ENCODE measurements at places on chromosomes 6 and 20.

DNA sequence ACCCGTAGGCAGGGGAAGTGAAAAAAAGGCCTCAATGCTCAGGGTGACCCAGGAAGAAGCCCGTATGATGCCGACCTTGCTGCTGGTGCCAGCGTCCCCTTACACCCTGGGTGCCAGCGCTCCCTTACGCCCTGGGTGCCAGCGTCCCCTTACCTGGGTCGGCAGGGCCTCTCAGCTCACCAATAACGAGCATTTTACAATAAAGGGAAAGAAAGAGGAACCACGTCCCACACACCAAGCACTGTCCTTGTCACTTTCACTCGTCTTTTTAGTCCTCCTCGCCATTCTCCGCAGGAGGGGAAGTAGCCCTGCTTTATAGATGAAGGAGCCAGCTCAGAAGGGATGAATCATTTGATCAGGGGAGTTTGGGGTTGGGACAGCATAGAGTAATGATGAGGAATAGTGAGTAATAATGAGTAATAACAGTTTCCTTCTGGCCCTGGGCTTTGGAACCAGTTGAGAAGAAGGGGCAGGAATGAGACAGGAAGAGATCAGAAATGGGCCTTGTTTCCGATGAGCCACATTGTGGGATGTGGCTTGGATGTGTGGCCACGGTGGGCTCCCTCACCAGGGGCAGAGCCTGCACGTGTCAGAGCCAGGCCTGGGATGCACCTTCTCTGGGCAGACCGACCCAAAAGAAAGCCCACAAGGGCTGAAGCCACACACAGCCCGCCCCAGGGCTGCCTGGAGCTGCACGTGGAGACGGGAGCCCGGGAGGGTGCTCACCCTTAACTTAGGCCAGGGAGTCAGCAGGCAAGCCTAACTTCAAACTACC lies 75.7 kb downstream of the SYNJ2 start:
- no peak for DNase-seq

GRCh38 chr6:128259730-128260685 lies 260.4 kb downstream of the PTPRK start:
- DNase-seq: no peak

DNA sequence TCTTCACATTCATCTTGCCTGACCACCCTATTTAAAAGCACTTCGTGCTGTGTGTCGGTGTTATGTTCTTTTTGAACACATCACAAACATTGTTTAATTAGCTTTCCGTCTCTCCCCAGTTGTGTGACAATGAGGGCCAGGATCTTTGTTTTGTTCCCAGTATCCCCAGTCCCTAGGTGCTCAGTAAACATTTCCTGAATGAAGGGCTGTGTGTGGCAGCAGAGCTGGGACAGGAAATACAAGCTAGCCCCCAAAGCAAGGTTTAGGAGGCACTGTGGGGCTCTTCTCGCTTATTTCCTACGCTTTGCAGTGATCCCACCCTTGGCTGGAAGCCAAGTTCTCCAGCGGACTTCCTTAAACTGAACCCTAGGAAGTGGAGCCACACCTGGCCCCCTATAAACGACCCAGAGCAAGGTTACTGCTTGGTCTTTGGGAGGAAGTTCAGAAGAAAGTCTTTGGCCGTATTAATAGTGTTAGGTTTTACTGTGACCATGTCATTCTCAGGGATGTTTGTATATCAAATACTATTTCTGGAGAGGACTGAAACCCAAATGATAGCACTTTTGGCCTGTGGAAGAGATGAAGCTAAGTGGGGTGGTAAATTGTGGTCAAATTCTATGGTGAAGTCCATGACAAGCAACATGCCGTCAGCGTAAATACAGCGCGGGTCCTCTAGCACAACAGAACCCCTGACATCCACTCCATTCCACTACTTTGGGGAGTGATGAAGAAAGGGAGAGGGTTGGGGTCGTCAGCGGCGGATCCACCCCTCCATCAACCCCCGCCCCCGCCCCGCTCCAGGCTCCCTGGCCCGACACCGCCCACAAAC lies 570 bp upstream of the FANCE start:
- DNase-seq: no peak

GRCh38 chr6:165689699-165690098 lies 26.7 kb upstream of the PDE10A start:
- DNase-seq: no peak

GRCh38 chr6:43221046-43221972 lies 8.0 kb downstream of the DNPH1 start:
- DNase-seq: no peak

GRCh38 chr6:125294036-125294435 lies 7.7 kb downstream of the HDDC2 start:
- DNase-seq: no peak

DNA sequence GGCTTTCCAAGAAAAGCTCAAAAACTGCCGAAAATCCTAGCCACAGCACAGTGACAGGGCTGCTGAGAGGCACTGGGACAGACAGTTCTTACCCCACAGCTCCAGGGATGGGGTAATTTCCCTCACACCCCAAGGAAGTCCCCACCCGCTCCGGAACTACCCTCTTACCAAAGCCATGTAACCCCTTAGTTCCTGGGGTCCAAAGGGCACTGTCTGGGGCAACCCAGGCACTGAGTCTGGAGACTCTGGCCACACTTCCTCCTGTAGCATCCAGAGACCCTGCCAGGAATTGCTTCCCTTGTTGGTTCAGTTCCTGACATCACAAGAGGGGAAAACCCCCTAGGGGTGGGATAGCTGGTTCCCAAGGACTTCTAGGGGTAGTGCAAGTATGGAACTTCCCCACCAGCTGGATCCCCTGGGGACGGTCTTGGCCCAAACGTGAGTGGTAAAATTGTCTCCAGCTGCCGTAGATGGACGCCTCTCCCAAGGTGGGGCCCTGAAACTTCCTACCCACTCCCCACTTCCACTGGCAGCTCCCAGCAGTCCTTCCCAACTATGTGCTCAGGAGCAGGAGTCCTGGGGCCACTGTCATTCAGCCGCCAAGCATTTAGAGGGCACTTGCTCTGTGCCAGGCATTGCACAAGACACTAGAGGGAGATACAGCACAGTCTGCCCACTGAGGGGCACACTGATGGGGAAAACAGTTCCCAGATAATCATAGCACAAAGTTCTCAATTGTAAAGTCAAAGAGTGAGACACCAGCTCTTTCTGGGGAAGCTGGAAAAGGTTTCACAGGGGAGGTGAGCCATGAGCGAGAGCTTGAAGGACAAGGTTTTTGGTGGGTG lies 17.2 kb upstream of the HCK start:
- DNase-seq: no peak

DNA sequence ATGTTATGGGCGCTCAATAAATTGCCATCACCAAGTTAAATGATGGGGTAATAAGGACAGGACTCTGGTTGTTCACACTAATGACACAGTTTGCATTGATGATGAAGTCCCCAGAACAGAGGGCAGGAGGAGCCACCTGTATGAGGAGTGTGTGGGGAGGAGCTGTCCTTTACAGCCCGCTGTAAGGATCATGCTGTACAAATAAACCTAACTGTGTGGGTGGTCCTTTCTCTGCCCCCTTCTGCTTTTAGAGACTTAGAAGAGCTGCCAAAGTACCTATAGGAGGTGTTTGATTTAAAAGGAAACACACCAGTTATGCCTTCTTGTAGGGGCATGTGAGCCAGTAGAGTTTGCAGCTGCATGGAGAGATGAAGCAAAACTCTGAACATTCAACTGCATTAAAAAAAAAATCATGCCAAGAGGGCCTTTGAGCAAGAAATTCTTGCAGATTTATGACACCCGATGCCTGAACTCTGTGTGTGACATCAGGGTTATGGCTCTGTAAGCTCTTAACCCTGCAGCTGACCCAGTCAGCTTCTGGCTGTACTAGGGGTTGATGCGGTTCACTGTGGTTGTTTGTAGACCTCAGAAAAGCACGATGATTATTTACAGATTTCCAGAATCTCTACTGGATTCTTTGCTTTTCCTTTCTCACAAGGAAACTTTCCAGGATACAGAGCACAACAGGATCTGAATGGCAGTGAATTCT lies 67.4 kb downstream of the UST start:
- no peak for DNase-seq

DNA sequence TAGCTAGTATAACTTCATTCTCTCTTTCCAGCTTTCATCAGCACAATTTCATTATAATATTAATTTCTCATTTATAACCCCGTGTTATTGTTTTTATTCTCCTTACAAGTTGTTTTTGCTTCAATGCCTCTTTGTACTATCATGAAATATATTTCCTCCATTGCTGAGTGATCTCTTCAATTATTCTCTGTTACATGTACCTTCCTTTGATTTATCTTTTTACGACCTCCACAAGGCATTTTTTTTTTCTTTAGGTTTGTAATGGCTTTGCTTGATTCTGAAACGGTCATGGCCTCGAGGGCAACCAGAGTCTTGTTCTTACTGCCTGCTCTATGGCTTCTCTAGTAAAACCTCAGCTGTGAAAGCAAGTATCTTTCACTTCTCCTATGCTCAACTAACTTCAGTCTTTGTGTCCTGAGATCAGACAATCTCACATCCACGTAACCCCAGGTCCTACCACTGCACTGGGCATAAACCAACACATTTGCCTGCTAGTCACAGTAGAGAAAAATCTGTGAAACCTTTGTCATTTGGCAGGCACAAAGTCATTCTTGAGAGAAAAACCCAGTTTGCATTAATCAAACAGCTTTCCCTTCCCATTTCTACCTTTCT lies 119.9 kb downstream of the UST start:
- no peak for DNase-seq

DNA sequence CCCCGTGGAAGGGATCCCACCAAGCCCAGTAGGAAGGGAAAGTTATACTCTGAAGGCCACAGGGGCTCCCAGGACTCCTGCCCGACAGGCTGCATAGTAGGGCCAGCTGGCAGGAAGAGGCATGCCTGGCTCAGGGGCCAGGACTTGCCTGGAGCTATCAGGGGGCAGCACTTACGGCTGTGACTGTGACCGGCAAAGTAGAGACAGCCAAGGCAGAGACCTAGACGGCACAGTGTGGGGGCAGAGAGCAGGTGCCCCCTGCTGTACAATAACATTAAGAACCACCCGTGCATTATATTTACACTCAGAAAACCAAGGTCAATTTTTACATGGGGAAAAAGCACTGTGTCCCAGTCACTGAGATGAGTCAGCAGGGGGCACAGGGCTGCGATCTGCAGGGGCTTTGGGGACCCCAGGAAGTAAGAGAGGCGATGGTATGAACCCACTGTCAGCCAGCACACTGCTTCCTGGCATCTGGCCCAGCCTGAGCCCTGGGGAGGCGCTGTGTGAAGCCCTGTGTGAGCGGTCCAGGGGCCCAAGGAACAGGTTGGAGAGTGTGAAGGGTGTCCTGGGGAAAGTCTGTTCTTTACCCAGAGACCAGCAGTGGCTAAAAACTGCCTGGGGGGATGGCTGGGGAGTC lies 9.9 kb downstream of the CCDC167 start:
- no peak for DNase-seq

DNA sequence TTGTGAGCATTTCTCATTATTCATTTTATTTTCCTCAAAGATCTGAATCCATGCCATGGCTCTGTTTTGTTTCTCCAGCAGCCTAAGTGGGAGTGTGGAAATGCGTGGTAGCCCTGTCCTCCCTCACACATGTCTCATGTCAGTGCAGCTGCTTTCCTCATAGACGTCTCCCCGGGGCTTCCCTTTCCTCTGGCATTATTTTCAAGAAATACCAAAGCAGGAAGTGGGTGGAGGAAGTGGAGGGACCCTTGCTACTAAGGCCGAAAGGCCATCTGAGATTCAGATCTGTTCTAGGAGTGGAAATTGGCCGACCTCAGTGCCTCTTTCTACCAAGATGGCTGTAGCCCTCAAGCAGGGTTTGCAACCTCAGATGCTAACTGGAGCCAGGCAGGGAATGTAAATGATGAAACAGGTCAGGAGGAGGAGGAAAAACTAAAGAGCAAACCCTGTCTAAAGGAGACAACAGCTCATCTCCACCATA lies 420.9 kb upstream of the PLCB4 start:
- DNase-seq: no peak

- no peak for DNase-seq
Observed at GRCh38 chr6:2203264-2203663, 42.1 kb downstream of the GMDS start.

Data from COLO829 (cell line).